Right cardiac atrium (tissue), 5 donors: ENCODE measurements at places on chromosomes 13 and 19. TPM values are rescaled to one million over a fixed set of nuclear protein-coding genes. Genes with fewer than 3 reads are reported as not detected.

DNA sequence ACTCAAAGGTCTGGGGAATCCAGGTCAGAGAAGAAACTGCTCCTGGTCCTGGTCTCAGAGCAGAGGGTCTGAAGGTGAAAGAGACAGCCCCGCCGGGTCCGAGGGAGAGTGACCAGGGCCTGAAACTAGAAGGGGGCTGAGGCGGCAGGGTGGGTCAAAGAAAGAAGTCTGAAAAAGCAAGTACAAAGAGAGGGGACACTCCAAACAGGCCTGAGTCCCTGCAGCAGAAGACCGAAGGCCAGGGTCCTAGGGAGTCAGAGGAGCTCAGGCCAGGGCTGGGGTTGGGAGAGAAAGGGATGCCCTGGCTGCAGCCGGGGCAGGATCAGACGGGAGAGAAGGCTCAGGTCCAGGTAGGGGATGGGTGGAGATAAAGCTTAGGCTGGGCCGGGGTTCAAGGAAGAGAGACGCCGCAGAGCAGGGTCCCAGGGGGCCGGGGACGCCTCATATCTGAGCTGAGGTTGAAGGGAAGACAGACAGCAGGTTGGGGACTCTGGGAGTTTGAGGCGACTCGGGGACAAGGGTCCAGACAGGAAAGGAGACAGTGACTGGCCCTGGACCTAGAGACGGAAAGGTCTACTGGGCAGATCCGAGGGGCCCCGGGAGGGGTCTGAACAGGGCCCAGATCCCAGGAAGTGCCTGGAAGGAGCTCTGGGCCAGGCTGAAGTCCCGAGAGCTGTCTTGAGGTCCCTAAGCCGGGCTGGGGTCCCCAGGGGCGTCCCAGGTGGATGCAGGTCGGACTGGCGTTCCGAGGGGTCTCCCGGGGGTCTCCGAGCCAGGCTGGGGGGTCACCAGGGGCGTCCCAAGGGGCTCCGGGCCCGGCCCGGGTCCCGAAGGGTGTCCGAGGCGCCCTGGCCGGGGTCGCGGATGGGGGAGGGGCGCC lies 795 bp downstream of the MLLT1 start:
- peak; percentile 72 for DNase-seq

- peak; percentile 88 for DNase-seq
Observed at GRCh38 chr19:19490214-19490968, 25.0 kb downstream of the TSSK6 start.

- DNase-seq: no peak
Observed at GRCh38 chr13:106329941-106330340, 205.5 kb downstream of the EFNB2 start.

DNA sequence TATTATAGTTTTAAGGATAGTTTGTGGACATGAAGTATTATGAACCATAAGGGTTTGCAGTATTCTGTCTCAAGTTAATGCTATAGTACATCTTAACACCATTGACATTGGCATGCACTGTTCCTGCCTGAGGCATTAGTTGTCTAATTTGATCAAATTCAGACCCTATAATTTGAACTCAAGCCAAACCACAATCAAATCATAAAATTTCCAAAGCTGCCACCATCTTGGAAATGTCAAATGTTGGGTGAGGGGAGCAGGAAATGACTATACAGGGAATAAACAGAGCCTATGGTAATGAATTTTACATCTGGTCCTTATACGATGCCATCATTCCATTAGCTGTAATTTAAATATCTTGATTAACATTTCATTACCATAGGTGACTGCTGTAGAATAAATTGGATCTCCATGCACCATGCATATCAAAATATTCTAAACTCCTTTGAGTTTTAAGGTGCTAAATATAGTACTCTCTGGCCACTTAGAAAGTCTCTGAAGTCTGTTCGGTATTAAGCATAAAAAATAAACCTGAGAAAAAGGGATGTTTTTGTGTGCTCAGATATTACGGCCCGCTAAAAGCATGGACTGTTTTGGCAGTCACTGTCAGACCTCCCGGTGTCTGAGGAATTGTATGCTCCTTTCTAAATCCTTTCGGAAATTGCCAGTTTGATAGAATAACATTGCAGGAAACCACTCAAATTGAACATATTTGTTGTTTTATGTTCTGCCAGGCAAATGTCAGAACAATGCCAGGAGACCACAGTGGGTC lies 257.7 kb downstream of the SPRY2 start:
- no peak for DNase-seq

DNA sequence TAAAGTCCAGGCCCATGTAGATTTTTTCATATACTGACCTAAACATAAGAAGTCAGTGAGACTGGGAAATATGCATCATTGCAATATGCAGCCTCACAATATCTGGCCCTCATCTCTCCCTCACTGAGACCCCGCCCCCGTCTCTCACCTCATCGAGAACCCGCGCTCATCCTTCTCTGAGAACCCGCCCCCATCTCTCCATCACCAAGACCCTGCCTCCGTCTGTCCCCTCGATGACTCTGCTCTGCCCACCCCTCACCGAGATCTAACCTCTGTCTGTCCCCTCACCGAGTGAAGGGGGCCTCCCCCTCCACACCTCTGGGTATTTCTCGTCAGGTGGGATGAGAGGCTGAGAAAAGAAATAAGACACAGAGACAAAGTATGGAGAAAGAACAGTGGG lies 20.5 kb upstream of the ZNF846 start:
- no peak for DNase-seq

DNA sequence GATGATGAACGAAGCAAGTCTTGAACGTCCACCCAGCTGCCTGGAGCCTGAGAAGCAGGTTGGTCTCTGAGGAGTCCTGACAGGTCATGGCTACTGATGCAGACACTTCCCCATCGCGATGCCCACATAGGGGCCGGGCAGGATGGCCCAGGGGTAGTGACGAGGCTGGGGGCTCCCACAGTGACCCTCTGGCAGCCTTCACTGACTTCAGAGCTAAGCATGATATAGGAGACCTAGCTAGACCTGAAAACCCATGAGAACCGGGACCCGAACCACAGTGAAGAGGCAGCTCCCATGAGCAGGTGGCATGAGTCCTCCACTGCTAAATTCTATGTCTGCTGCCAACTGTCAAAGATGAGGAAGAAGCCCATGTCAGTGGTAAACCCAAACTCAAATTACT lies 91.7 kb downstream of the RNASEH2B start:
- DNase-seq: no peak

DNA sequence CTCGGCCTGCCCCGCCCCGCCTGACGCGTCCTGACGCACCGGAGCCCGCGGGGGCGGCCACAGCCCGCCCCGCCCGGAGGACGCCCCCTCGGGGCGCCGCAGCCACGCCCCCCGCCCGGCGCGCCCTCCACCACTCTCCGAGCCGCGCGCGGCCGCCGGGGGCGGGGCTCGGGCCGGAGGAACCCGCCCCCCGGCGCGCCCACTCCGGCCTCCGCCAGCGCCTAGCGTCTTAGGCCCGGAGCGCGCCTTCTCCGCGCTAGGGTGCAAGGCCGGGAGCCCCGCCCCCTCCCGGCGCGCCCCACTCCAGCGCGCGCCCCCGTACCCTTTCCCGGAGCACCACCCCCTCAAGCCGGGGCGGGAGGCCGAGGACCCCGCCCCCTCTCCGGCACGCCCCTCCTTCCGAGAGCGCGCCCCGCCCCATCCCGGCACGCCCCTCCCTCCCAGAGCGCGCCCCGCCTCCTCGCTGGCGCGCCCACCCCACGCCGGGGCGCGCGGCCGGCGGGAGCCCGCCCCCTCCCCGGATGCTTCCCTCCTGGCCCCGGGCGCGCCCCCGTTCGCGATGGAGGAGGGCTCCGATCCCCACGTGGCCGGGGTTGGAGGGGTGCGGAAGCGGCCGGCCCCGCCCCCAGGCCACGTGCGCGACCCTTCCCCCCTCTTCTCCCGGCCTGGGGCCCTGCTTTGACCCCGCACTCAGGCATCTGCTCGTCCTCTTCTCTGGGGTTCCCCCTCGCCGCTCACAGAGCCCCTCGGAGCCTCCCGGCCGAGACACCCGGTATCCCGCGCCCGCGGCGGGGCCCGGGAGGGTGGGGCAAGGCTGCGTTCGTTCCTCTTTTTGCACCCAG lies 480 bp upstream of the KLF16 start:
- peak; percentile 96 for DNase-seq

The POSTN gene
- 133 TPM for total RNA-seq

The RXFP2 gene
- not detected for total RNA-seq

The CACTIN gene
- 14.4 TPM for total RNA-seq

The SIGLEC7 gene
- total RNA-seq: 2.1 TPM
